Mesendoderm (in vitro differentiated cells): ENCODE measurements at places on chromosomes 1 and 21.

- peaks cover 1% of the 10 kb centered on the region for H3K36me3 ChIP-seq
- H3K4me1 ChIP-seq: no peaks in the 10 kb centered on the region
- no peak overlapping the region for H3K27ac ChIP-seq
- no peaks in the 10 kb centered on the region for H3K27me3 ChIP-seq
- H3K4me3 ChIP-seq: no peak overlapping the region
- DNase-seq: no peak
Observed at GRCh38 chr1:154923695-154924094, 12.8 kb downstream of the PMVK start.

DNA sequence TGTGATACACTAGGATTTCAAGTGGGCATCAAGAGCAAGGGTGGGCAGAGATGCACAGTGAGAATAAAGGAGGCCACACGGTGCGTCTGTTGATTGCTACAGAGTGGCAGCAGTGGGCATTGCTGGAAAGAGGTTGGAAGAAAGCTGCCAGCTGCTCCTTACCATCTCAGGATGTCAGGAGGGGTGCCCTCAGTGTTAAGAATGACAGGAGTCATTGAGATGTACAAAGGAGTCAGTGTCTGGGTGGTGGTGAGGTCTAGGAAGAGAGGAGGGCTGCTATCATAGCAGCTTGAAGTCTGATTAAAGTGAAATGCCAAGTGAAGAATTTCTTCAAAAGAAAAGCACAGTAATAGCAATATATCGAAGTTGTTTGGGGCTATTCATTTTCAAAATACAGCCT lies 992.7 kb downstream of the TTLL7 start:
- H3K4me3 ChIP-seq: no peak overlapping the region
- no peak for DNase-seq
- no peak overlapping the region for H3K27ac ChIP-seq
- H3K4me1 ChIP-seq: no peaks in the 10 kb centered on the region

DNA sequence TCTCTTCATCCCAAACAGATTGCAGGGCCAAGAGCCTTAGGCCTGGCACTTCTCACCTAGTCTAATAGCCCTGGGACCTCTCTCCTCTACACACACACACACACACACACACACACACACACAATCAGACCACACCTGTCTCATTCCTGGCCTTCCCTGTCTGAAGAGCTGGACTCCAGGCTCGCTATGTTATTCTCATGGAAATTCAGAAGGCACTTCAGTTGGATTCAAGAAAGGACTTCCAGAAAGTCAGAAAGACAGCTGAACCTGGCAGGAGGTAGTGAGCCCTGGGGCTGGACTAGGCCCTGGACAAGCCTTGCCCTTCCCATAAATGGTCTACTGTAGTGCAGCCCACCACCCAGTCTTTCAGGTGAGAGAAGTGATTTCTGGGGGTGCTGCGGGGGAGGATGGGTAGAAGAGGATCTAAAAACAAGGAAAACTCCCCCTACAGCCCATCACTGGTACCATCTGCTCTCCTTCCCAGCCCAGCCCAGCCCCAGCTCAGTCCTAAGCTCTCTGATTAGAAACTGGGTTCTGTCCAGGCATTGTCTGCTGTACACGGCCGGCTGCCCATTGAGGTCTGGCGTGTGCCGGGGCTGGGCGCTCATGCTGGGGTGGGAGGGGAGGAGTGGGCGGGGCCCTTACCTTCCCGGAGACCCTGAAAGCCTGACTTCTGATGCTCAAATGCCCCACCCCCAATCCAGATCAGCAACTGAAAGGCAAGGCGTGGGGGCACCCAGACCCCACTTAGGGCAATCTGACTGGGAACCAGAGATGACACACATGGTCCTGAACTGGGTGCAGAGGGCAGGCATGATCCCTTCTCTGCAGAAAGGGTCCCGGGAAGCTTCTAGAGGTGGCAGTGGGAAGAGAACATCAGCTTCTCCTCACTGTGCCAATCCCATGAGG lies 2.5 kb downstream of the KIF21B start:
- H3K4me3 ChIP-seq: no peak overlapping the region
- H3K27ac ChIP-seq: peak overlapping the region; percentile 42
- H3K4me1 ChIP-seq: peaks cover 35% of the 10 kb centered on the region
- DNase-seq: peak; percentile 73

GRCh38 chr1:118118469-118118868 lies 66.6 kb downstream of the SPAG17 start:
- H3K4me1 ChIP-seq: no peaks in the 10 kb centered on the region
- no peak overlapping the region for H3K27ac ChIP-seq
- DNase-seq: no peak

DNA sequence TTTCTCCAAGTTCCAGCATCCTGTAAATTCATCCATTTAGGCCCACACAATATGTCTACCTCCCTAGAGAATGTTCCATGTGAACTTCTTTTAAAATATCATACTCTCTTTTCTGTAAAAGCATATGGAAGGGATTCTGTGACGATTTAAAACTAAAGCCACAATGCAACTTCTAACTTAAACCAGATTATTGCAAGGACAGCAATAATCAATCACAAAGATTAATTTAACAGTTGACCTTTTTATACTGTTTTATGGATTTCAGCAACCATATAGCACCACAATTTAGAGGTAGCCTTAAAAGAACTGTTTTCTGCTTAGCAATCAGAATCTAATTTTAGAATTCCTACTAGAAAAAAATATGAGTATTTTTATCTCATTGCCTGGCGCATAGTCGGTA lies 58.3 kb downstream of the DSCAM start:
- H3K36me3 ChIP-seq: no peaks in the 10 kb centered on the region
- H3K27ac ChIP-seq: no peak overlapping the region
- H3K4me3 ChIP-seq: no peak overlapping the region
- DNase-seq: no peak
- H3K27me3 ChIP-seq: no peaks in the 10 kb centered on the region

- H3K4me3 ChIP-seq: no peak overlapping the region
- DNase-seq: peak; percentile 78
- H3K36me3 ChIP-seq: no peaks in the 10 kb centered on the region
- H3K27me3 ChIP-seq: no peaks in the 10 kb centered on the region
- H3K4me1 ChIP-seq: peaks cover 2% of the 10 kb centered on the region
- no peak overlapping the region for H3K27ac ChIP-seq
Observed at GRCh38 chr1:6343506-6344405, 49.8 kb downstream of the ACOT7 start.

DNA sequence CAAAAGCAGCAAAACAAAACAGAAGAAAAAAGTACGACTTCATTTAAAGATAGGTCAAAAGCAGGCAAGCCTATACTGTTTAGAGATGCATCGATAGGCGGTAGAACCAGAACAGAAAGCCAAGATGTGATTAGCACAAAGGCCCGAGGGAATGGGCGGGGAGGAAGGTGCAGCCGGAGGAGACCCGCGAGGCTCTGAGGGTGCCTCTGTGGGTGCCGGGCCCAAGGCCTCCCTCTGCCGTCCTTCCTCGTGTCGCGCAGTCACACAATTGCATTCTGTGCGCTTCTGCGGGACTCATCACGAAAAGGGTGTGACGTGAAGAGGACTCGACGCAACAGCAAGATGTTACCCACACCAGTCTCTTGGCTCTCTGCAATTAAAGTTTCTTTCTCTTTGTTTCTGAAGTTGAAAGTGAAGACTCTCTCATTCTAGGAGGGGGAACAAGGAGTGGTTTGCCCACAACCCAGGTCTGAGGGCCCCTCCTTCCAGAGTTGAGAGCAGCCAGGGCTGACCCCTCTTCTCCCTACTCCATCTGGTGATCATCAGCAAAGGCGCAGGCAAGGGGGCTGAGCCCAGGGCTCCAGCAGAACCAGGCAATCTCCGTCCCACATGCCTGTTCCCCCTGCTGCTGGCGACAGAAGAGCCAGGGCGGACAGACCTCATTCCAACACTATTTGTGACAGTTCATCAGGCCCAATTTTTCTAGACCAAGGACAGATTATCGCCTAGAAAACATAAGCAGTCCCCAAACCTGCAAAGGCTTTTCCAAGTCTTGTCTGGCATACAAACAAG lies 41.0 kb downstream of the NPHP4 start:
- no peaks in the 10 kb centered on the region for H3K4me1 ChIP-seq
- H3K27ac ChIP-seq: no peak overlapping the region

DNA sequence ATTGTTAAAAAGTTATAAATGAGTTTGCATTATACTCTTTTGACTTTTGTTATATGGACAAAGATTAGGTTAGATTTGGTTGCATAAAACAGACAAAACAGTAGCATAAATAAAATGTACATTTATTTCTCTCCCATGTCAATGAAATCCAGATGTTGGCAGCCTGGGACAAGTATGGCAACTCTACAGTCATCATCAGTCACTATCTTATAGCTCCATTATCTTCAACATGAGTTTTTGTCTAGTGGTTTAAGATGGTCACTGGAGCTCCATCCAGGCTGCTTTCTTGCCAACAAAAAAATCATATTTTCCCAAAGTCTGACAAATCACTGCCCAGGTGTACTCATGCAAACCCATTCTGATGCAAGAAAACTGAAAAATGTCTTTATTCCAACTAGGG lies 83.8 kb downstream of the CD58 start:
- DNase-seq: no peak
- H3K4me3 ChIP-seq: no peak overlapping the region
- H3K4me1 ChIP-seq: peaks cover 20% of the 10 kb centered on the region
- no peak overlapping the region for H3K27ac ChIP-seq
- no peaks in the 10 kb centered on the region for H3K27me3 ChIP-seq
- H3K36me3 ChIP-seq: no peaks in the 10 kb centered on the region

DNA sequence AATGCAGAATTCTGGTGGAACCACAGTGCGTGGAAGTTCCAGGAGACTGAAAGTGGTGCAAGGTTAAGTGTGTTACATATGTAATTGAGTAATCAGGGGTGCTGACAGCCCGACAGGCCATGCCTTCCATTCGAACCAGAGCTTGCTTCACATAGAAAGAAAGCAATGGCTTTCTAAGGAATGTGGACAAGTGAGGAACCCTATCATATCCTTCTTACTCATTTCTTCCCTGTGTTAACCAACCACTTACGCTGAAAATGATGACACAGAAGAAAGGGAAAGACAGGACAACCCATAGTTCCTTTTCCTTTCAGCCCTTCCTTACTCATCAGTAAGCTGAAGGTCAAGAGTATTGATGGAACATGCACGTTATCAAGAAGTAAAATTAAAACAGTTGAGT lies 48.1 kb upstream of the KCNA3 start:
- no peaks in the 10 kb centered on the region for H3K27me3 ChIP-seq
- no peak overlapping the region for H3K4me3 ChIP-seq
- H3K27ac ChIP-seq: no peak overlapping the region
- no peaks in the 10 kb centered on the region for H3K36me3 ChIP-seq
- H3K4me1 ChIP-seq: no peaks in the 10 kb centered on the region
- DNase-seq: no peak

DNA sequence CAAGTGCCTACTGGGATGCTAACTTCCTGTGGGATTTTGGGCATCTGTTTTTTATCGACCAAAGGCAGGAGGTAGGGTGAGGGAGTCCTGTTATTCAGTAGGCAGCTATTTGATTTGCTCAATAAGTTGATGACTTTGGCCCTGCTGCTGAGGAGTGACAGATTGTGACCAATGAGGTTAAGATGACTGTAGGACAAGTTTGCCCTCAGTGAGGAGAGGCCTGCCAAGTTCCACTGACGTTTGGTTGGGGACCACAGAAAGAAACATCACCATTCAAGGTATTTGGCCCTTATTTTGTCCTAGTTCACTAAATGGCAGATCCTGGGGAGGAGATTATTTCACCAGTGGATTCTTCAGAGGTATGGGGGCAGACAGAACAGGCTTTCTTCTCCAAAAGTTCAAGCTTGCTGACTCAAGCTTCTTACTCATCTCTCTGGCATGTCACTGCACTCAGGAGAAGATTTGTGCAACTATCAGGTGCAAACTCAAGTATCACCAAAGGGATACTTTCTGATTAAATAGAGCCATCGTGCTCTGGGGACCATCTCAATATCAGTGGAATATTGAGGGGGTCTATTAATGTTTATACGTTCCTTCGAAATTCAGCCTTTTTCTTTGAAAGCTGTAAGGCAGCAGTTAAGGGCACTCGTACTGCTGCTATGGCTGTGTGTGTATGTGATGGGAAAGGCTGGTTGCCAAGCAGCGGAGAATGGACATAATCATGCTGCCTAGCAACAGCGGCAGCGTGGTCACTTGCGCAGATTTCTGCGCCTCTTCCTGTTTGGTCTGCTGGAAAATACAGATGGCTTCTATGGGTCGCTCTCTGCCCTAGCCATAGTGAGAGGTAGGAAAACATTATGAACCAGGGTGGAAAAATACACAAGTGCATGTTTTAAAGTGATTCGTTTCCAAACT lies 78.7 kb downstream of the PBX1 start:
- peak; percentile 88 for DNase-seq
- H3K4me1 ChIP-seq: peaks cover 30% of the 10 kb centered on the region
- H3K36me3 ChIP-seq: no peaks in the 10 kb centered on the region

GRCh38 chr21:42543106-42543847 lies 29.6 kb downstream of the SLC37A1 start:
- no peak overlapping the region for H3K4me3 ChIP-seq
- DNase-seq: no peak
- H3K4me1 ChIP-seq: no peaks in the 10 kb centered on the region
- no peak overlapping the region for H3K27ac ChIP-seq
- no peaks in the 10 kb centered on the region for H3K36me3 ChIP-seq

DNA sequence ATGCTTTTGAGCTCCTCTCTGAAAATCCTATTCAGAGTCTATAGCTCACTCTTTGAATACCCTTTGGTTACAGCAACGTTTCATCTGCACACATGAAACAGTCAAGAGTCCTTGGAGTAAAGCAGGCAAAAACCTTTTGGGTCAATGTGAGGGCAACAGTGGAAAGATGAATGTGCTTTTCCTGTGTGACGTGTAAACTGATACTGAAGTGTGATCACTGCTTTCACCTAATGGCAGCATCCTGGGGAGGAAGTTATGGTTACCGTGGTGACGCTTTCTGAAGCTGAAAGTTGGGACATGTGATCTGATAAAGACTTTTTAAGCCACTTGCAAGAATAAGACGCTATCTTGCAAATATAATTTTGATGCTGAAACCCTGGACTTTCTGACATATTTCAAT lies 160.0 kb downstream of the SEC16B start:
- H3K27me3 ChIP-seq: no peaks in the 10 kb centered on the region
- no peaks in the 10 kb centered on the region for H3K4me1 ChIP-seq
- H3K27ac ChIP-seq: no peak overlapping the region
- peak; percentile 39 for DNase-seq

DNA sequence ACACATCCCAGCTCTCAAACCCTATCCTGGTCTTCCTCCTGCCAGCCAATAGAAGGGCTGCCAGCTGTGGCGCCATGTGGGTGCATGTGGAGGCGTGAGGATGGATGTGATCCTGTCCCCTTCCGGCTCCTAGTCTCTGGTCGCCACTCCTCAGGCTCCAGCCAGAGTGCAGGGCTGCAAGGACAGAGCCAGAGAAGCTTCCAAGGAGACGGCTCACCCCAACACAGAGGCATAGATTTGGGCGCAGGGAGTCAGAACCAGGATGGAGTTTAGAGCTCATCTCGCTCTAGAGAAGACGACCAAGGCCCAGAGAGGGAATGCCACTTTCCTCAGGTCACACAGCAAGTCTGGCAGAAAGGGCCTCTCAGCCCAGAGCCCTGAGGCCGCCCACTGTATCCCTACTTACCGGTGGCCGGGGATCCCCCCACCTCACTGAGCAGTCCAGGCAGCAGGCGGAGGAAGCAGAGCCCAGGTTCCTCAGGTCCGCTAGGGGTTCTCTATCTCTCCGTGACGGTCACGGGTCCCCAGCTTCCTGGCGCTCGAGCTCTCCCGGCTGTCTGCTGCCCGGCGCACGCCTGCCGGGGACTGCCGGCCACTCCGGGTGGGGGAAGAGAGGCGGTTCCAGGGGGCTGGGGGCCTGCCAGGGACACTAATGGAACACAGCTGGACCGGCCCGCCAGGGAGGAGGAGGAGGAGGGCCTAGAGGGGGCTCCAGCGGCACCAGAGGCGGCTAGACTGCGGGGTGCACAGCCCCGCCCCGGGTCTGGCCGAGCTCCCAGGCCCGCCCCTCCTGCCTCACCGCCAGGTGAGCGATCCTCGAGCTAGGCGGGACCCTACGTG lies at the start of gene COL16A1:
Gene COL16A1, minus strand, starts transcription at position 587 of the 840 bp plus-strand sequence. CDS start 1,824 bp downstream, outside the sequence.
- no peaks in the 10 kb centered on the region for H3K27me3 ChIP-seq
- peak within 1 kb of the TSS; percentile 12 for H3K27ac ChIP-seq
- H3K36me3 ChIP-seq: no peaks in the 10 kb centered on the region
- peak within 1 kb of the TSS; percentile 21 for H3K4me3 ChIP-seq
- H3K4me1 ChIP-seq: peaks cover 16% of the 10 kb centered on the region
